ENCODE measurements at places on chromosomes 11 and 22.

DNA sequence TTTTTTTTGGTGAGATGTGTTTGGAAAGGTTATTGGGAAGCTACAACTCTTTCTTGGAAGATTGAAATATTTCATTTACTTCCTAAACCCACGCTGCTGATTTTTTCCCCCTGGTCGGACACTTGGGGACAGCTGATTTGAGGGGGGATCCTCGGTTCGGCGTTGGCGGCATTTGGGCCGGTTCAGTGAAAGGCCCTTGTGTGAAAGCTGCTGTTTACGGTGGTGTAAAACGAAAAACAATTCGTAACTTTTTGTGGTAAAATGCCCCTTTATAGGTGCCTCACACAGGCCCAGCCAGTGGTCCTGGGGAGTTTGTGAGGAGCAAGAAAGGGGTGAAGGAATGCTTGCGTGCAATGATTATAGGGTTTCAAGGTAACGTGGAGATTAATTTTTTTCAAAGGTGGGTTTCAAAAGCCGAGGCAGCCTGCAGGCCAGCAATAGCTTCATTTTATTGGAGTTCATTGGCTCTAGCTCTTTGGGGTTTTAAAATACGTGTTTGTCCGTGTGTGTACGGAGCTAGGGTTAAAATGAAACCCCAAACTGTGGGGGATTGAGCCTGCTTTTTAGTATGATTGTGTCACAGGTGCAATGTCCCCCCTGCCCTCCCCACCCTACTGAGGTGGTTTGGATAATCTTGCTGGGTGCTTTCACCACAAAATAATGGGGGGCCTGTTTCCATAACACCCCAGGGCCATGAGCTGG lies 77.2 kb upstream of the PPARA start:
- no peak for DNase-seq

GRCh38 chr22:50209893-50210292 lies 9.1 kb downstream of the SELENOO start:
- peak; percentile 69 for DNase-seq

DNA sequence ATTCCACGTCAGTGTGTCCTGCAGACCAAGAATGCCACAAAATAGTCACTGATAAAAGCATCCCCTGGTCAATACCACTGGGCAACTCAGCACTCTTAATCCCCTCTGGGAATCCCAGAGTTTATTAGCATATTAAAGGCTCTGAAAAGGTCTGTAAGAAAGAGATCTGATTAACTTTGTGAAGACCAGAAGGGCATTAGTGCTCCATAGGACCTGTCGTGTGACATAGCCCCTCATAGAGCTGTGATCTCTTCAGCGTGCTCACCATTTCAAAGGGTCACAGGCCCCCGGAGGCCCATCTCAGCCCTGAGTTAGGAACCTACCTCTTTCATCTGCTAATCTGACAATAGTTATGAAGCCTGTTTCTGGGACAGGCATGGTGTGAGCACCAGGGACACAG lies 299.2 kb downstream of the MN1 start:
- DNase-seq = no peak

DNA sequence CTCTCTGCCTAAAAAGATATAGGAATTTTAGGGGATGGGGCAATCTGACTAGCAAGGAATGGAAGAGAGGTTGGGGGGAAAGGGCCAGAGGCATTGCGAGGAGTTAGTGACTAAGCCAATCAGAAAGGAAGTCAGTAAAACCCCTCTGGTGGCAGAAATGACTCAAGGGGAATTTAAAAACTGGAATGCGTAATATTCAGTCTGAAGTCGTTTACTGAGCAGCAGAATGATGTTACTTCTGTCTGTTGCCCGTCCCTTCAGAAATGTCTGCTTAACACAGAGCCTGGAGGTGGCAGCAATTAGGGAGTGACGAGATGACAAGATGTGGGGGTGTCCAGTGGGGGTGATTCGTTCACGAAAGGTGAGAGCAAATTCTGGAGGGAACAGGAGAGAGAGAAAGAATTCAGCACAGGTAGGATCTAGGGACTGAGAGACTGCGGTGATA lies 107.7 kb upstream of the CLMP start:
- peak; percentile 19 for DNase-seq

- DNase-seq = no peak
These were observed 72.9 kb downstream of the ZBTB16 start for GRCh38 chr11:114132417-114132816.

DNA sequence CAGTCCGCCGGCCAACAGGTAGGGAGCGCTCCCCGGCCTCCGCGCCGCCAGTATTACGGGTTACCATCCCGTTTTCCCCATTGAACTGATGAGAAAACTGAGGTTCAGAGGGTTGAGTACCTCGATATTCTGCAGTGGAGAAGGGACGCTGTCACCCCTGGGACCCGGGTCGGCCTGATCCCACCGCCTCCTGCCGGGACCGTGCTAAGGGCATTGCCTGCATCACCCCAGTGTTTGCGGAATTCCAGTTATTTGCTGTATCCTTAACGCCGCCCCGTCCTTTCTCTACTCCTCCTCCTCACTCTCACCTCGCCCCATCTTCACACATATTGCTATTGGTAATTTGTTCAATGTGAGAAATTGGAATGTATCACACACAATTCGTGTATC lies 370 bp upstream of the A4GALT start:
- DNase-seq = no peak

- peak; percentile 39 for DNase-seq
These were observed 39.2 kb upstream of the SLC36A4 start for GRCh38 chr11:93236741-93237675.

DNA sequence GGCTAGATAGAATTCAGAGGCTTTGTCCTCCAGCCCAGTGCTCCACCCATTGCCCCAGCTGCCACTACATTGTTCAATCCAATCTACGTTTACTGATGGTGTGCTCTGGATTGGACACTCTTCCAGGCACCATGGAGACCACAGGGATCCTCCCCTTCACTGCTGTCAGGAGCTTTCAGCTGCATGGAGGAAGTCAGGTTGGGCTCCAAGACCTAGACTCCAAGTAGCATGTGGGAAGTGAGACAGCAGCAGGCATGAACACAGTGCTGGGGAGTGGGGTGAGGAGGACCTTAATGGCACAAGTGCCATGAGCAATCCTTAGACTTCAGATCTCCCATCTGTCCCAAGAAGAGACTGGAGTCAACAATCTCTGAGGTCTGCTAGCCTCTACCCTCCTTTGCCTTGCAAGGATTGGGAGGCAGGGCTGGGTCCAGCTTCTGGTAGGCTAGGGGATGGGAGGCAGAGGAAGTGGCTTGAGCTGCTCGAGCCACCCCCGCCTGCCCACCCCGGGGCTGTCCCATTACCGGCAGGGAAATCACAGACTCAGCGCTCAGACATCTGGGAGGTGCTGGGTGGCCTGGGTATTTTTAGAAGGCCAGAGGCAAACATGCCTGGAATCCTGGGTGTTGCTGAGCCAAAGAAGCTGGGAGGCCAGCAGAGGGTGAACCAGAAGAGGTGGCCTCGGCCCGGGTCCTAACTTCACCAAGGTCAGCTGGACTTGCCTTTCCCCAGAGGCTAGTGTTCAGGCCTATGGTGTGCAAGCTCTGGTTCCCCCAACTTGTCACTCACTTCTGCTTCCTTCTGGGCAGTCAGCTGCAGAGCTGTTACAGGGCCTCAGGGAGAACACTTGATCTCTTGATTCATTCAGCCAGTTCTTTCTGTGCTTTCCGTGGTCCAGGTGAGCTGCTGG lies 15.2 kb upstream of the FCHSD2 start:
- DNase-seq = no peak

- DNase-seq = no peak
These were observed 1054.9 kb downstream of the TBC1D22A start for GRCh38 chr22:47817380-47817779.

DNA sequence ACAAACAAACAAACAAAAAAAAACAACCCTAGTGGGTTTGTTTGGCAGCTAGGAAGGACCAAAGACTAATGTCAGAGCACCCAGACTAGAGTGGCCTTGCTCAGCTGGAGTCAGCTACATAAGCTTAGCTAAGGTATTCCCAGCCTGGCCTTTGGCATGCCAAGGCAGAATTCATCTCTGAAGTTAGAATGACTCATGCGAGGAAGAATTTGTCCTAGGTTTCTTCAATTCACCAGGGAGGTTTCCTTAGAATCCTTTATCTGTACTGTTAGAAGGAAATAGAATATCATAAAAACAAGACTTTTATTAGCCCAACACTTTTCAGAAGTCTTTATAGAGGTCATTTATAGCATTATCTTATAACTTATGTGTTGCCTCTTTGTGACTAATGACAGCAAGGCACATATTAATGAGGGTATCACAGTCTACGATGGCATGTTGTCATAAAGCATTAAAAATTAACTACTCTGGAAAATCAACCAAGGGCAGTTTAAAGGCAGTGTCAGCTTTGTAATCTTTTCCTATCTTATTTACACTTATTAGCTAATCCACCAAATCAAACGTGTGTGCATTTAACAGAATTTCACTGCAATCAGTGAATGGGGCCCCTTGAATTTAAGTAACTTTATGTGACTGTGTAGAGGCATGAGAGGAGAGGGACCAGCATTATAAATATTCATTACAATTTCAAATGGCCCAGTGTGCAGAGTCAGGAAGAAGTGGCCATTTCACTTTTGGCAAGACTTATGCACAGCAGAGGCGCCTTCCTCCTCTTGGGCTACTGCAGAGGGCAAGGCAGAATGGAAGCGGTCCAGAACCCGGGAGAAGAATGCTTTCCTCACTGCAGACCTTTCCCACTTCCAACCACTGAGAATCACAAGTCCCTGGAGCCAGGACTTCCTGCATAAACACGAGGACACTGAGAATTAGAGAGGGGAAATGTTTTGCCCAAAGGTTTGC lies 36.3 kb downstream of the SLC5A1 start:
- no peak for DNase-seq

- DNase-seq = no peak
These were observed 160.2 kb downstream of the KIRREL3 start for GRCh38 chr11:126840201-126840886.

- DNase-seq = no peak
These were observed 47.1 kb downstream of the RRP8 start for GRCh38 chr11:6556139-6556949.

DNA sequence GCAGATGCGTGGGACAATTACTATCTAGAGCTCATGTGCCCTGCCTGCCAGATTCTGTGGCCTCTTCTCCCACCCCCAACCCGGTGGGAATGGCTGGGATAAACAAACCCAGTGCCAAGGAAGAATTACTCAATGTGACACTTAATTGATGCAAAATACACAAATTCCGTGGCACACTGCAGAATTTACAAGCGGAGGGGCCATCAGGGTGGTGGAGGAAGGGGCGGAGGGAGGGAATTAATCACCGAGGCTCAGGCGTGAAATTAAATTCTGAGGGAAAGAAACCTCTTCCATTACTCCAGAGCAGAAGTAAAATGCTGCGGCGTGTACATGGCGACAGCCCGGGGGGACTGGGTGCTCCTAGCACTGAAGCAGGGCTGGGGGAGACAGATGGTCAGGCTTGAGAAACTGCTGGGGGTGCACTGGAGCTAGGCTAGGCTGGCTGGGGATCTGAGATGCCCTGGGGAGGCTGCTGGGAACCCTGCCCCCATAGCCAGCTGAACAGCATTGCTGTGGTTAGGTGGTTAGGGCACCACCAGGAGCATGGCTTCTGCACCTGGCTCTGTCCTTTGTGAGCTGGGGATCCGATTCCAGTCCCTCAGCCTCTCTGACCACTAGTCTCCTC lies 200.6 kb downstream of the CEP164 start:
- DNase-seq = no peak

DNA sequence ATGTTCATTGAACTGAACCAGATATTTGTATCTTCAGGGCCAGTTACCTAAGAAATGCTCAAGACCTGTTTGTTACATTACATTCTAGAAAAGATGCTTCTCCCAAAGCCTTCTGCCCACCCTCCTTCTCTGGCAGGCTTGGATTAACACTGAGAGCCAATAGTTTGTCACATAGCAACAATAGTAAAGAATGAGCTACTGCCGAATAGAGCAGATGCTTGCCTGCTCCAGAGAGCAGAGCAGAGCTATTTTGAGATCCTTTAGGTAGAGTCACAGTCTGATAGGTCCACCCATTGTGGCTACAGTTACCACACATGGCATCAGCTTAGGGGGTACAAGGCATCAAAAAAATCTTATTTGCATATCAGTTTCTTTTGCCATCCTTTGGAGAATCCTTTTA lies 13.5 kb upstream of the EP300 start:
- no peak for DNase-seq

DNA sequence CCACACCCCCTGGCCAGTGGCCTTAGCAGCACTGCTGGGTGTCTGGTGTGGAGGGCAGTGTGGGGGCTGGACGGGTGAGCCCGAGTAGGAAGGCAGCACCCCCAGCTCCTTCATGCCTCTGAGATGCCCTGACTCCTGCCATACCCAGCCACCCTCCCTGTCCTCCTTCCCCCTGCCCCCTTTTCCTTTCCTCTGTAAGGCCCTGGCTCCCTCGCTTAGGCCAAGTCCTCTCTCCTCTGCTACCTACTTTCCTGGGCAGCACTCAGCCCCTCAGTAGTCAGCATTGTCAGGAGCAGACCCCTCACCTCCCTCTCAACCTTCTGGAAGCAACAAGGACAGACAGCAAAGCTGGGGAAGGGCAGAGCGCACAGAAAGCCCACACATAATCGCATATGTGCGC lies 48.0 kb downstream of the BUD13 start:
- DNase-seq = no peak

DNA sequence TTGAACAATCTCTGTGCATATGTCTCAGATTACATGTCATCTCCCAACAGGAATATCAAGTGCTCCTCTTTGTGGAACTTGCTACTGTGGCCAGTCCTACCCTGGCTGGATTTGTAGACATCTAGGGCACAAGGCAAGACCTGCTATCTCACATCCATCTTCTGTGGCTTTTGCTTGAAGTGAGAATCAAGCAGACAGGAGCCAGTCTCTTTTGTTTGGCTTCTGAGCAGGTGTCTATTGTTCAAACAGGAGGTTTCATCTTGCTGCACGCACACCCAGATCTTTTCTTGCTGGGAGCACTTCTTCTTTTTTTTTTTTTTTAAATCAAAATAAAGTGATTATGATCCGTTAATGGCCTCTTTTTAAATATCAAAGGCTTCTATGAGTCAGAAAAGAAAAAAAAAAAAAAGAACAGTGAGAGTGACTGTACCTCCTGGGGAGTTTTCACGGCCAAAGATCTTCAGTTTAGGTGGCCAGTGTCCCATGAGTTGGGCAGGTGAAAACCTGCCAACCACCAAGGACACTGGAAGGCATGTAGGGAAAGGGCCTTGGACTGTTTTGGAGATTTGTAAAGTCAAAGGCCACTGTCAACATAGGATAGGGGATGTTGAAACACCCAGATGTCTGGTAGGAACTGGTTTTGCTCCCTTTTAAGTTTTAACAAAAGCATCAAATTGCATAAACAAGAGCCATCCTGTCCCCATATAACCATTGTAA lies 78.1 kb downstream of the CD44 start:
- no peak for DNase-seq

GRCh38 chr22:44369916-44370801 lies 57.4 kb upstream of the SHISAL1 start:
- no peak for DNase-seq

GRCh38 chr22:16562711-16563554 lies 29.7 kb downstream of the CCT8L2 start:
- no peak for DNase-seq

- peak; percentile 79 for DNase-seq
These were observed 26.3 kb downstream of the RPS6KA4 start for GRCh38 chr11:64384981-64385944.

DNA sequence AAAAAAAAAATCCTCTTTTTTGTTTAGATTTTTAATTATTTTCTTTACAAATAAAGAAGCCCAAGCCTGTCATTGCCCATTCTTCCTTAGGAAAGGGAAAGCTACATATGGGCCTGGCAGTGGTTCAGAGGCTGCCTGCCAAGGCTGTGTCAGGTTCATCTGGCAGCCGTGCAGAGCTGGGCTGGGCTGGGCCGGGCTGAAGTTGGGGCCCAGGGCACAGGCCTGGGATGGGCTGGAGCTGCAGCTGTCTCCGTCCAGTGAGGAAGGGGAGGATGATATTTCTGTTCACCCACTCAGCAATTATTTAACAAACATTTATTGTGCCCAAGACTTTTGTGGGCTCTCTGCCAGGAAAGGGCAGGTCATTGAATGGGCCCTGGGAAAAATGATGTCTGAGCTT lies 4.6 kb downstream of the PRR5L start:
- DNase-seq = peak; percentile 82

All from lung microvascular endothelial cell (primary cell).